ENCODE measurements at places on chromosomes 12 and 14.

GRCh38 chr14:37413504-37414003, 181.5 kb downstream of the FOXA1 start:
- no peak for DNase-seq

DNA sequence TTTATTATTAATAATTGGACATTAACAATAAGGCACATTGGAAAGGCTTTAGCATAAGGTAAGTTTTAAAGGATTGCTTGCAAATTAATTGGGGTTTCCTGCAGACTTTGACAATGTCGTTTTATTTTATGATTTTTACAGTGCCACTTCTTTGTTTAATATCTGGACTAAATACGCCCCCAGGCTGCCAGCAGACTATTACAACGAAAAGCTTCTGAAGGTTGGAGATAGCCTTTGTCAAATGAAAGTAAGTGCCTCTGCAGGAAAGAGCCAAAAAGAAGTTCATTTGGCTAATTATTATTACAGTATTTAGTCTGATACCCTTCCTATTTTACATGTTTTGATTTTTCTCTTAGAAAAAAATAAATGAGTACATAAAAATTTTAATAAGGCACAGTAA, 11.3 kb downstream of the CFAP54 start:
- DNase-seq: no peak

GRCh38 chr14:105485739-105486162, 935 bp upstream of the CRIP1 start:
- peak; percentile 65 for DNase-seq

- DNase-seq: no peak
These were observed 185.1 kb downstream of the DACT1 start for GRCh38 chr14:58822856-58823255.

GRCh38 chr14:60184905-60185555, 19.8 kb upstream of the DHRS7 start:
- DNase-seq: no peak

GRCh38 chr12:51862947-51863346, 14.4 kb upstream of the FIGNL2 start:
- no peak for DNase-seq

- no peak for DNase-seq
These were observed 167.9 kb downstream of the PHETA1 start for GRCh38 chr12:111201036-111201435.
